Fibroblast of the aortic adventitia (primary cell): ENCODE measurements at places on chromosomes 1 and 21. TPM values are rescaled to one million over a fixed set of nuclear protein-coding genes. Genes with fewer than 3 reads are reported as not detected.

The CAPN8 gene
- total RNA-seq = not detected in 2 replicates

The VANGL2 gene
- not detected in 2 replicates for total RNA-seq

The LCE3D gene
- total RNA-seq = not detected in 2 replicates

The OR2L5 gene
- total RNA-seq = under 0.01 TPM in 1 of 2 replicates, not detected in the other

The CRP gene
- total RNA-seq = not detected in 2 replicates

The TXLNA gene
- 39.7 and 98.0 TPM in 2 replicates for total RNA-seq

The ANKRD35 gene
- 3.2 and 3.9 TPM in 2 replicates for total RNA-seq

The HLX gene
- 4.1 and 25.4 TPM in 2 replicates for total RNA-seq

The RAB3B gene
- 3.6 and 63.4 TPM in 2 replicates for total RNA-seq

The UBAP2L gene
- total RNA-seq = 115 and 121 TPM in 2 replicates

The HJV gene
- not detected in 2 replicates for total RNA-seq

The TTC22 gene
- total RNA-seq = under 0.01 TPM in 1 of 2 replicates, not detected in the other

The C1orf141 gene
- total RNA-seq = 0.65 TPM in 1 of 2 replicates, not detected in the other

The FASLG gene
- total RNA-seq = not detected in 2 replicates

The RUNX3 gene
- not detected in 2 replicates for total RNA-seq

The RIIAD1 gene
- total RNA-seq = 5.8 TPM in 1 of 2 replicates, not detected in the other

The PBX1 gene
- total RNA-seq = 66.1 and 95.6 TPM in 2 replicates

The NCMAP gene
- not detected in 2 replicates for total RNA-seq

The CFHR4 gene
- total RNA-seq = under 0.01 TPM in 1 of 2 replicates, not detected in the other

The PAQR6 gene
- 0.63 TPM in 1 of 2 replicates, not detected in the other for total RNA-seq

The OPTC gene
- total RNA-seq = not detected in 2 replicates

The GSTM1 gene
- 24.3 TPM in 1 of 2 replicates, not detected in the other for total RNA-seq

The S100A8 gene
- not detected in 2 replicates for total RNA-seq

The AKR1A1 gene
- total RNA-seq = 128 and 174 TPM in 2 replicates

The TMPRSS15 gene
- total RNA-seq = 0.18 TPM in 1 of 2 replicates, not detected in the other

The VHLL gene
- not detected in 2 replicates for total RNA-seq
